ENCODE measurements at places on chromosomes 1 and 21.

- peak; percentile 89 for DNase-seq
These were observed at the start of gene PRMT6 for GRCh38 chr1:107056426-107057196. Gene PRMT6, plus strand, starts transcription at chr1:107056674. Its CDS starts 42 bp downstream, at chr1:107056716.

DNA sequence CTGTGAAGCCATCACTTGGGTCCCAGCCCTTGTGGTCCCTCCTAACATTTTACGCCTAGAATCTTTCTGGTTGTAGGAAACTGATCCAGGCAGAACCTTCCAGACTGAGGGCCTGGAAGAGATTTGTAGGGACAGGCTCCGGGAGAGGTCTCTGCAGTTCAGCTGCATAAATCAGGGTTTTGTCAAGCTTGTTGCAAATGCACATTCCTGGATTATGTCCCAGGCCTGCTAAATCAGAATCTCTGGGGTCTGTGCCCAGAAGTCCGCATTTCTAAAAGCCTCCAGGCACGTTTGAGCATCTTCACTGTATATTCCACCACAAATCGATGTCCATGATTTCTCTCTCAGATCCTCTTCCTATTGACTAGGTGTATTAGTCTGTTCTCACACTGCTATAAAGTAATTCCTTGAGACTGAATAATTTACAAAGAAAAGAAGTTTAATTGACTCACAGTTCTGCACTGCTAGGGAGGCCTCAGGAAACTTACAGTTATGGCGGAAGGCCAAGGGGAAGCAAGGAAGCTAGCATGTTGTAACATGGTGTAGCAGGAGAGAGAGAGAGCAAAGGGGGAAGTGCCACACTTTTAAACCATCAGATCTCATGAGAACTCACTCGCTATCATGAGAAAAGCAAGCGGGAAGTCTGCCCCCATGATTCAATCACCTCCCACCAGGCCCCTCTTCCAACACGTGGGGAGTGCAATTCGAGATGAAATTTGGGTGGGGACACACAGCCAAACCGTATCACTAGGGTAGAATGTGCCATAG, 1.2 kb upstream of the FHAD1 start:
- DNase-seq: no peak

- DNase-seq: no peak
These were observed 35.2 kb downstream of the JUN start for GRCh38 chr1:58748666-58749065.

DNA sequence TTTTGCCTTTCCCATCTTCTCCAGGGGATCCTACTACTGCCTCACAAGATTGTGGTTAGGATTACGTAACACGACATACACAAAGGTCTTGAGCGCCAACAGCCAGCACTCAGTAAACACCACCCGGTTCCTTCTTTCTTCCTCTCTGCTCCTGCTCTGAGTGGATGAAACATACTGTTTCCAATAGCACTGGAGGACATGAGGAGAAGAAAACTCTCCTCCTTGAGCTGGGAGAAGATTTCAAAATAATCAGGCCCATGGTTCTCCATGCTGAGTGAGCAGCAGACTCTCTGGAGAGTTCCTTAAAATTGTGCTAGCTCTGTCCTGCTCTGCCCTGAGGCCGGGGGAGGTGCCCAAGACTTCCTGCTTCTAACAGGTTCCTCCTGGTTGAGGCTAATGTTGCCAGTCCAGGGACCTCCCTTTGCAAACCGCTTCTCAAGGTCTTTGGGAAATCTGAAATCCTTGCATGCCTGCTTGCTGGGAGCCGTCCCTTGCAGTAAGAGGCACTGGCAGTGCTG, 29.4 kb upstream of the MX1 start:
- DNase-seq: no peak

DNA sequence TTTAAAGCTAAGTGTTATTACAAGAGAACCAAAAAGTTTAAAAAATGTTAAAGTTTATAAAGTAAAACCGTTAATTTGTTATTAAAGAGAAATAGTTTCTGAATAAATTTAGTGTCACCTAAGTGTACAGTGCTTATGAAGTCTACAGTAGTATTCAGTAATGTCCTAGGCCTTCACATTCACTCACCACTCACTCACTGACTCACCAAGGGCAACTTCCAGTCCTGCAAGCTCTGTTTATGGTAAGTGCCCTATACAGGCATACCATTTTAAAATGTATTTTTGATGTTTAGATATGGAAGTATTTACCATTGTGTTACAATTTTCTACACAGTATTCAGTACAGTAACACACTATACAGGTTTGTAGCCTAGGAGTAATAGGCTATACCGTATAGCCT, 60.1 kb upstream of the GCLM start:
- DNase-seq: no peak

- no peak for DNase-seq
These were observed 43.1 kb upstream of the CCSAP start for GRCh38 chr1:229385853-229386456.

DNA sequence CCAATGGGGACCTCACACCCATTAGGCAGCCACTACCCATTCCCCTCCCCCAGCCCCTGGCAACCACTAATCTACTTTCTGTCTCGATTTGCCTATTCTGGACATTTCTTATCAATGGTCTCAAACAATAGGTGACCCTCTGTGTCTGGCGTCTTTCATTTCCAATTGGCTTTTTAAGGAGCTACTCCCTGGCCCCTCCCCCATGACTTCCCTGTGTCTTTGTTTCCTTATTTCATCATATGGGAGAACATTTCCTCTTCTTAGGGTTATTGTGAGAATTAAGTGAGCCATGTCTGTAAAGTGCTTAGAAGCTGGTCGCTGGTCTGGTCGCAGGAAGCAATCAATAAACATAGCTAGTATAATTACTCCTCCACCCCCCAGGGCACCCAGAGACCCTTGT, 80.9 kb downstream of the SPSB1 start:
- DNase-seq: no peak

DNA sequence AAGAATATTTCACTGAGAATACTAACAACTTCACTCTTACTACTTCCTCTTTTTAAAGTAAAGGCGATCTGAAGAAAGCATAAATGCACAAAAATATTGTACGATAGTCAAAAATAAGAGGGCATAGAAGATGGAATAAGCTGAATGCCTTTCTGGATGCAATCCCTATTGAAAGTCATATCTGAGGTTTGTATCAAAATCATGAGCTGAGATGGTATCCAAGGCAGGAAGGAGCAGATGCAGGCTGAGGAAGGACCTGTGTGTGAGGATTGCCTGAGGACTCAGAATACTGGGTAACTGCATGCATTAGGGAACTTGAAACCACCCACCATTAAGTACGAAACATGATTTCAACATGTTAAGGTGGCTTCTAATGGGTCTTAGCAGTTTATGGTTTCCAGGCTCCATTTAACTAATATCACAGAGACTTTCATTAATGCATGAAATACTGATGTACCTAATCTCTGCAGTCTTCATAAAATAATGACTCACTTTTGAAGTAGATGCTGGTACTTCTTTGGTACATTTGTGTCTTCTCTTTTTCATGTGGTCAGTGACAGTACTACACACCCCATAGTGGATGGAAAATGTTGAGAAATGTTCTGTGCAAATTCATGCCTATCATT, 29.6 kb upstream of the RGS1 start:
- no peak for DNase-seq

GRCh38 chr1:112337028-112337531, 58.9 kb upstream of the CTTNBP2NL start:
- peak; percentile 58 for DNase-seq

DNA sequence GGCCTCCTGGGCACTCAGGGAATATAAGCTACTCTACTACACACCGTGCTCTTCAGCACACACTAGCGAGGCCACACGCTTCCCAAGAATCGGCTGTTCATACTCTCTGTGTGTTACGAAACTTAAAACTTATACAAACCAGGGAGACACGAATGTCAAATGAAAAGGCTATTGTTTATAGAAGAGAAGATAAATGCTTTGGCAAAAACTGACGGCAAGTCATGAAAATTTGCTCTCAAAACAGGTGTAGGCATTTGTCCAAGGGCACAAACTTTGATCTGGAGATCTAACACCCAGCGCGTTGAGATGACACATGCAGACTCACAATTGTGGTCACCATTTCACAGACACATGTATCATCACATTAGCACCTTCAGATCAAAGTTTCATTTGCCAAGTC, 46.1 kb downstream of the USP48 start:
- no peak for DNase-seq

DNA sequence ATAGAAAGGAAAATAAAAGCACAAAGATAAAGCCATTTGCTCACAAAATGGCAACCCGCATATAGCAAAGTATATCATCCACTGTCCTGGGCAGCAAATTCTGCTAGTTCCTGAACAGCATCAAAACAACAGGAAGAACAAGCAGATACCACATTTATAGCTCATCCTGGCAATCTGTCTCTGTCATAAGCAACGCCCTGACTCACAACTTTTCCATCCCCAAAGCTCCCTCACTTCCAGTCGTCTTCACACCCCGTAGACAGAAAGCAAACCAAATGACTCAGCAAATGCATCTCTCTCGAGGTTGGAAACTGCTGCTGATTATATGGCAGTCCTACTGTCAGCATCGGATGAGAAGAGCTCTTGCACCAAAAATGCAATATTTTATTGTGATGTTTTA, 65.8 kb downstream of the AK5 start:
- DNase-seq: peak; percentile 79

DNA sequence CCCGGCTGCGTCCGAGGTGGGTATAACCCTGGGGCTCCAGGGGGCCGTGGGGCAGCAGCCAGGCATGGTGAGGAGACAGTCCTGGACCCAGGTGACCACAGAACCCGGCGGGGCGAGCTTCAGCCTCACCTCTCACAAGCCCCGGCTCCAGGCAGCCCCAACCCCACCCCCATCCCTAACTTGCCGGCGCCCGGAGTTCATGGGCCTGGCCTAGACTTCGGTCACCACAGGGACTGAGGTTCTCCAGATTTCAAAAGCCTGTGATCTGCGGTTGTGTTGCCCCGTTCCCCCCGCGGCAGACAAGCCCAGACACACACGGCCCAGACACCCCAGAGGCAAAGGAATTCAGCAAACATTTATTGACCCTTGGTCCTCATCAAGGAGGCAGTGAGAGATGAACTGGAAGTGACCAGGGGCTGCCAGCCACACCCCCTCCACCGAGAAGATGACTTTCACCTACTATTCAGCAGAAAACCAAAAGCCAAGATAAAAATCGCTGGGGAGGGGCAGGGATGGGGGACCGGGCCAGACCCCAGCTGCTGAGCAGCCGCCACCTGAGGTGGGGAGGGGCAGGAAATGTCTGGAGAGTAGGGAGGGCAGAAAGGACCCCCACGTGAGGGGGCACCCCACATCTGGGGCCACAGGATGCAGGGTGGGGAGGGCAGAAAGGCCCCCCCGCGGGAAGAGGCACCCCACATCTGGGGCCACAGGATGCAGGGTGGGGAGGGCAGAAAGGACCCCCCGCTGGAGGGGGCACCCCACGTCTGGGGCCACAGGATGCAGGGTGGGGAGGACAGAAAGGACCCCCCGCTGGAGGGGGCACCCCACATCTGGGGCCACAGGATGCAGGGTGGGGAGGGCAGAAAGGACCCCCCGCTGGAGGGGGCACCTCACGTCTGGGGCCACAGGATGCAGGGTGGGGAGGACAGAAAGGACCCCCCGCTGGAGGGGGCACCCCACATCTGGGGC, 3.9 kb downstream of the HES4 start:
- DNase-seq: no peak

- DNase-seq: peak; percentile 88
These were observed 16.3 kb downstream of the CNIH3 start for GRCh38 chr1:224632381-224632871.

- DNase-seq: no peak
These were observed 450.7 kb downstream of the CAMTA1 start for GRCh38 chr1:7235871-7236517.

- DNase-seq: no peak
These were observed 153.9 kb upstream of the GORAB start for GRCh38 chr1:170377896-170378634.

- no peak for DNase-seq
These were observed 31.6 kb downstream of the FAAH start for GRCh38 chr1:46425726-46426125.

GRCh38 chr1:171140401-171140800, 44.7 kb upstream of the FMO2 start:
- no peak for DNase-seq

GRCh38 chr1:192378276-192378675, 61.5 kb downstream of the RGS21 start:
- DNase-seq: no peak

DNA sequence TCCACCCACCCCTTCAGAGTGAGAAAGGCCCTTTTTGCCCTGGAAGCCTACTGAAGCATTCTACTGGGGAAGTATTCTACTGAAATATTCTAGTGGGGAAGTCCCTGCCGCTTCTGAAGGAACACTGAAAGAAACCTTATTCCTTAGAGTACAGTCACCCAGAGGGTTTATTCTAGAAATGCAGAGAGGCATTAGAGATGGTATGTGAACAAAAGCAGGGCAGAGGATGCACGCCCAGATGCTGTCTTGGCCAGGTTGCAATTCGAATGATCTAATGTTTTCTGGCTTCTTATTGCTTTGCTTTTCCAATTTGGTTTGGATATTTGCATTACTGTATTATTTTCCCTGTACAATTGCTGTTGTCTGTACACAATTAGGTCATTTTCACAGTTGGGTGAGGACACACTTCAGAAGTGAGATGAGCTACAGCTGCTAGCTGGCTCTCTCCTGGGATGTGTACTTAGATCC, 37.1 kb downstream of the CCN1 start:
- DNase-seq: no peak

- DNase-seq: no peak
These were observed 7.3 kb upstream of the FAM167B start for GRCh38 chr1:32239790-32240139.

DNA sequence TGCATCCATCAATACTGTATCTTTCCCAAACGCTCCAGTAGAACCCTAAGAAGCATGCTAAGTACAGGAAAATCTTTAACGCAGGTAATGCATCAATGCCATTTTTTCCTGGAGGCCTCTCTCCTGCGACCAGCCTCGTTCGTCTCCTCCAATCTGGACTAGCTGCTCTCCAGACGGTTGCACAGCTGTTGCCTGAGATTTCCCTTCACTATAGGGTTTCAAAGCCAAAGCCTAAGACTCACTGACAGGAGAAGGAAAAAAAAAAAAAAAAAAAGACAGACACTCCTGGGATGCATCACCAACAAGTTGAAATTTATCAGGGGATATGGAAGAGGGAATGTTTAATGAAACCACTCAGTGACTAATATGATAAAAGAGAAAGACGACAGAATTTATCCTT, 93.0 kb downstream of the APP start:
- no peak for DNase-seq

- no peak for DNase-seq
These were observed 11.3 kb downstream of the SPATC1L start for GRCh38 chr21:46172863-46173528.

DNA sequence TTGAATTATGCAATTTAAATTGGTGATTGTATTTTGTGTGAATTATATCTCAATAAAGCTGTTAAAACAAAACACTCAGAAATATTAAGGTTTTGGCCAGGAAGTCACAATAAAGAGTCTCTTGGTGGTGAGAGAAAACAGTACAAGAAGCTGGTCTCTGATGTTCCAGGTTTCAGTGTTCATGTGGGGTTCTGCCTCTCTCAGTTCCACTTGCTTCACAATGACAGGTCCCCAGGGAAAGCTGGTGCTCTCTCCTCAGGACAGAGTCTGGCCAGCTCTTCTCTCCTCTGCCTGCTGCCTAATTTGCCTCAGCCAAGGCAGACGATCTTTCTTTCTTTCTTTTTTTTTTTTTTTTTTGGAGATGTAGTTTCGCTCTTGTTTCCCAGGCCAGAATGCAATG, 342.9 kb upstream of the PLXNA2 start:
- DNase-seq: no peak
